Activated T-cell treated with anti-CD3 and anti-CD28 coated beads, Interleukin-2, amount 50 U/mL, for 48 hours (primary cell): ENCODE measurements at places on chromosomes 1 and 21.

GRCh38 chr1:110424699-110425611, 17.5 kb upstream of the LAMTOR5 start:
- no peak for DNase-seq

- DNase-seq: no peak
These were observed 669 bp downstream of the XPR1 start for GRCh38 chr1:180632326-180633056.

- no peak for DNase-seq
These were observed 764.4 kb downstream of the ADGRL2 start for GRCh38 chr1:82565146-82565545.

GRCh38 chr1:165891111-165891860, 63.9 kb downstream of the UCK2 start:
- no peak for DNase-seq

DNA sequence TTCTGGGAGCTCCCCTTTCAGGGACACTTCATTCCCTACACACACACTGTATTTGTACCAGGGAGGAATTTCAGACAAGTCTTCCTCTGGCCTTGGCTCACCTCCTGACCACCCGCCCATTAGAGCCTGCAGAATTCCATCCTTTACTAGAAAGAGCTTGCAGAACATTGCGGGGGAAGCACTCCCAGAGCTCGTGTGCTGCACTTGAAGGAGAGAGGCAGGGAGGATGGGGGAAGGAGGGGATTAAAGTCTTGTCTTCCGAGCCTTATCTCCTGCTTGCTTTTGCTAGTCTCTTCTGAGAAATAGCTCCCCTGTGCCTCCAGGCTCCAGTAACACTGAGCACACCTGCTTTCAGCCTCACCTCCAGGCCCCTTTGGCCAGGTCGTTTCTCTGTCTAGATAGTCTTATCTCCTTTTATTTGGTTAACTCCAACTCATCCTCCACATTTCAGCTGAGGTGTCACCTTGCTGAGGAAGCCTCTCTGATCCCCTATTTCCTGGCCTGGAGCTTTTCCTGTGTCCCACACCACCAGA, 62.0 kb downstream of the PCNX2 start:
- no peak for DNase-seq

GRCh38 chr1:67281244-67281643, 26.4 kb upstream of the IL12RB2 start:
- no peak for DNase-seq

DNA sequence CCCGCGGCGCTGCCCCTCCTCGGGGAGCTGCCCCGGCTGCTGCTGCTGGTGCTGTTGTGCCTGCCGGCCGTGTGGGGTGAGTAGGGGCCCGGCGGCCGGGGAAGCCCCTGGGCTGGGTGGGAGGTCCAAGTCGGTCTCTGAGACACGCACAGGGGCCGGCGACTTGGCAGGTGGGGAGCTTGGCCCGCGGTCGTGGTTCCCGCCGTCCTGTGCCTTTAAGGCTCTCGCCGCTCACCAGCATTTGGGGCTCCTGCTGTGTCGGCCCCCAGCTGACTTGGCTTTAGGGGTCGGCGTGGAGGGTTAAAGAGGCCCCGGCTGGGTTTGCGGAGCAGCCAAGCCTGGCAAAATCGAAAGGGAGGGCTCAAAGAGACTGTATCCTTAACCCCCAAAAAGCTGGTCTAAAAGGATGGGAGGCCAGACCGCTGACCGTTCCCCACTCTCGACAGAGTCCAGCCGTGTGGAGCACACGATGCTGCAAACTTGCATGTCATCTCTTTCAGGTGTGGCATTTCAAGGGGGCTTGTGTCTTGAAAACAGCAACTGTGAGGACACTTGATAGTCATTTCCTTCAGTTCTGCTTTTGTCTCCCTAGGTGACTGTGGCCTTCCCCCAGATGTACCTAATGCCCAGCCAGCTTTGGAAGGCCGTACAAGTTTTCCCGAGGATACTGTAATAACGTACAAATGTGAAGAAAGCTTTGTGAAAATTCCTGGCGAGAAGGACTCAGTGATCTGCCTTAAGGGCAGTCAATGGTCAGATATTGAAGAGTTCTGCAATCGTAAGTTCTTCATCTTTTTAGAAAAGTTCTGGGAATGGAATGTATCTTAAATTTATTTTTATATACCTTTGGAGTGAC, 540 bp downstream of the CD55 start:
- DNase-seq: no peak

GRCh38 chr1:54813485-54814125, 12.5 kb upstream of the TTC22 start:
- peak; percentile 10 for DNase-seq

DNA sequence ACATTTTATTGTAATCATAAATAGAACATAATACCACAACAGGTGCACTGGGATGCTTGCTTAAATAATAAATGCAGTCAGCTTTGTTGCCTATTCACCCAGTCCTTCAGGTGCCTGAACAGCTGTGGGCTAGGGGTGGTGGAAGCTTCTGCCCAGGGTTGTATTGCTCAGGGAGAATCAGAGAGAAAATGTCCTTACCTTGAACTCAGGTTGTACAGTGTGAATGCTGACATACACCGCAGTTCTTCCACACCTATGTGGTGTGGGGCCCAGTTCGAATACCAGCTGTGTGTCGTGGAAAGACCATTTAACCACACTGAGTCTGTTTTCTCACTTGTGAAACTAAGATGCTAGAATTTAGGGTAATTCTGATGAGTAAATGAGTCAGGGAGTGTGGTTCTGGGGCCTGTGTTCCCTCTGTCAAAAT, 115.7 kb upstream of the ATP1A1 start:
- peak; percentile 45 for DNase-seq

- DNase-seq: peak; percentile 76
These were observed 38.5 kb upstream of the PDE9A start for GRCh38 chr21:42614811-42615351.

GRCh38 chr1:117594261-117594990, 11.4 kb upstream of the TENT5C start:
- DNase-seq: no peak

- no peak for DNase-seq
These were observed 289.6 kb upstream of the ST6GALNAC5 start for GRCh38 chr1:76577525-76578185.

DNA sequence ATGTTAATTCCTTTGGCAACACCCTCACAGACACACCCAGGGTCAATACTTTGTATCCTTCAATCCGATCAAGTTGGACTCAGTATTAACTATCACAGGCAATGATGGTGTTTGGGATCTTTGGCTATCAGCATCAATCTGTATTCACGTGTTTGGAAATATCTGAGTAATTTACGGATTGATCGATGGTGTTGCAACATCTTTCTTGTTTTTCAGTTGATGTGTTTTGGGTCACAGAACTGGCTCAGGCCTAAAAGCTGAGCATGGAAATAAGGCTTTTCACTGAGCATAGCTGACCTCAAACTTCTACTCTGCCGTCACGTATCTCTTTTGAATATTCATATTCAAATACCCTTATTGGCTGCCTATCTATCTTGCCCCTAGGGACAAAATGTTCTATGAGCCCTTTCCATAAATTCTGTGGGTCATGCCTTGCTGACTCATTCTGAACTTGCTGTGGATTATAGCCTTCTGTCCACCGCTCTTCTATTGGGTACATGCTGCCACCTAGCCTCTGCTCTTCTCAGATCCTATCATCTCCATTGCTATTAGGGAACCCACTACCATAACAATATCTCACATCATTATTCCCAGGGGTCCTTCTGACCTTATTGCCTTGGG, 156.0 kb downstream of the PDE4B start:
- no peak for DNase-seq

DNA sequence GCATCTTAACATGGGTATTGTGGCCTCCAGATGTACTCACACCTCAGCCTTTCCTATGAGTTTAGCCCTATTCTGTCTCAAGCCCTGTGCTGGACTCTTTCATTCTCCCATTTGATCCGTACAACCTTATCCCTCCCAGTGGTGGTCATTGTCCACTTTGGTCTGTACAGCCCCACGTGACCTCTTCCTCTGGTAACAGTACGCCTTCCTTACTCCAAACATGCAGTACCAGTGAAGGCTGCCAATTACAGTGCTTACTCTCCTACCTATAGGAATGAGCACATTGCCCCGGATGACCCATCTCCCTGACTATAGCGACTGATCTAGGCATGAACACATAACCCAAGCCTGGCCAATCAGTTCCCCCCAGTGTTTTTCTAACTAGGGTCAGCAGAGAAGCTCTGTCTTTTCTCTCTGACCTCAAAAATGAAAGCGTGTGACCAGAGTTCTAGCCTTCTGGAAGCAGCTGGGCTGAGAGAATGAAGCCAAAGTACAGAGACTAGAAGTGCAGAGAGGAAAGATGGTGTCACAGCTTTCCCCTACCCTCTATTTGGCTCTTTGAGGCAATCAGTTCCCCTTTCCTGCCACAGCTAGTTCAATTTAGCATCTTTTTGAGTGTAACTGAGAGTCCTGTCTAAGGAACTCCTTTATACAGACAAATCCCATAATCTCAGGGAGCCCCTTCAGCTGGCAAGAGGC, 9.9 kb upstream of the QSOX1 start:
- DNase-seq: no peak
